ENCODE measurements at places on chromosomes 6 and 20.

GRCh38 chr6:134551245-134551960 lies 233.5 kb upstream of the SGK1 start:
- no peak for DNase-seq

DNA sequence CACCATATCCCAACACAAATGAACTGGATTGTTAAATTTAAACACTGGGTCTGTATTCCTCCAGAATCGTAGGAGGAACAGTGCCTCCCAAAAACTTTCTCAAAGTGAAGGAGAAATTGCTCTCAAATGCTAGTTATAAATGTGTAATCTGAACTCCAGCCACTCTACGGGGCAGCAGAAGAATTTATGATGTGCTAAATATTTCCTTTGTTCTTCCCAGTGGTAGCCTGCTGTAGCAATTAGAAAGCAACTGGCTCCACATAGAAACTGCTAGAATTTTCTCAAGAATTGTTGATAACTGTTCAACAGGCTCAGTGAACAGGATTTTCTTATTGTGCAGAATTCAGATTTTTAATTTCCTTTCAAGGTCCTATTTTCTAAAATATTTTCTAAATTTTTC lies 49.8 kb upstream of the EYA4 start:
- DNase-seq: no peak

GRCh38 chr6:32972353-32973143 lies 4.2 kb downstream of the BRD2 start:
- DNase-seq: no peak

- no peak for DNase-seq
Measured at GRCh38 chr6:142421285-142422117, 119.7 kb downstream of the ADGRG6 start.

DNA sequence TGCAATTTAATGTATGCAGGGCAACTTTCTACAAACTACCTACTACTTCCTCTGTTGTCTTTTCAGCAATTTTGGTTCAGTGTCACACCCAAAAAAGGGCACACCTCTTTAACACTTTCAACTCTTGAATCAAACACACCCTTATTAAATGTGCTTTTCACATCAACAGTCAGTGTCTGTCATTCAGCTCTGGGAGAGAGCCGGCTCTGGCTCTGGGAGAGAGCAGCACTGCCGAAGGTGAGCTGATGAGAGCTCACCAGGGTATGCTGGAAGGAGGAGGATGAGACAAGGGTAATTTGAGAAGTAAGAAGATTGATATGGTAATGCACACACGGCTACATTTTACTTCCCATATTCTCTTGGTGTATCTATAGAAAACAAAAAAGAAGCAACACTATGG lies 134.3 kb downstream of the RTN4IP1 start:
- DNase-seq: no peak

DNA sequence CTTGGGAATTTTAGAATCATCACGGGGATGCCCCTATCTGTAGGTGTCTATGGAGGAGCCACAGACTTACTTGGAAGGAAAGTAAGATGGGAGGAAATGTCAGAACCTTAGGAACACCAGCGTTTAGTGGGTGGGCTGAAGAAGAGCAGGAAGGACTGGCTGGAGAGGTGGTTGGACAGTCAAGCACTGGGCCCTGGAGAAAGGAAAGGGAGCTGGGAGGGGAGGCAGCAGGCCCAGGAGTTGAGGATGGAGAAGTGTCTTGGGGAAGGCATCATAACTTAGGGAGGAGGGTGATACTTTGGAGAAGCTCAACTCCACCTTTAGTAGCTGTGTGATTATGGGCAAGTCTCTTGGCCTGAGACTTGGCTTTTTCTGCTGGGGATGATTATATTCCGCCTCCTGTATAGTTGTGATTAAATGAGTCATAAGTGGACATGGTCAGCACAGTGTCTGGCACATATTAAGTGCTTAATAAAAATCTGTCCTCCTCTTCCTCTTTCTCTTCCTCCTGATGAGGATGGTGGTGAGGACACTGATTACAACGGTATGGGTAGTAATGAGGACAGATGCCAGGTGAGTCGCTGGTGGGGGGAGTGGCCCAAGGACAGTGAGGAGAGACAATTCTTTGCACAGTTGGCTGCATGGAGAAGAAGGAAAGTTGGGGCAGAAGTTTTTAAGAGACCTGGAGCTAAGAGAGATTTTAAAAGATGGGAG lies 125.7 kb downstream of the TOX2 start:
- no peak for DNase-seq

DNA sequence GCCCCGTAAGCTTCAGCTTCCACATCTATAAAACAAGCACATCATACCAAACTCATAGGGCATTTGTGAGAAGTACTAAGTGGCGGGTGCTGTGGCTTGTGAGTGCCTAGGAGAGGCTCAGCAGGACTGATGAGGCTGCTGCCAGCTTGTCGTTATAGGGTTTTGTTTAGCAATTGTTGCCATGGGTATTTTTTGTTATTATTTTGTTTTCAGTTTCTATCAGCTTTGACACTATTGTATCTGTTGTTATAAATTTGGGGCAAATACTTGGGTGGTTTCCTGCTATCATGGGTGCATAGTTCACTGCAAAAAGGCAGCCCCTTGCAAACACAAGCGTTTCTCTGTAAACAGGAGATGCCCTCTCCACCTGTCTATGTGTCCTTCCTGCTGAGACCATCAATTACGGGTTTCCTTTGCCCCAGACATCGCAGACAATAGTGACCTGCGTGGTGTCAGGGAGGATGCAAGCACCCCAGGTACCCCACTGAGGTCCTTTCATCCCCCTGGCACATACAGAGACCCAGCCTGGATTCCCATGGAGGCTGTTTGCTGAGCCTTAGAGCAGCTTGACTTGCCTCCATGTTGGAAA lies 3.1 kb upstream of the CCDC167 start:
- DNase-seq: no peak

- no peak for DNase-seq
Measured at GRCh38 chr6:157853018-157853805, 30.2 kb downstream of the SNX9 start.

GRCh38 chr6:4412488-4412887 lies 277.1 kb upstream of the ECI2 start:
- no peak for DNase-seq

DNA sequence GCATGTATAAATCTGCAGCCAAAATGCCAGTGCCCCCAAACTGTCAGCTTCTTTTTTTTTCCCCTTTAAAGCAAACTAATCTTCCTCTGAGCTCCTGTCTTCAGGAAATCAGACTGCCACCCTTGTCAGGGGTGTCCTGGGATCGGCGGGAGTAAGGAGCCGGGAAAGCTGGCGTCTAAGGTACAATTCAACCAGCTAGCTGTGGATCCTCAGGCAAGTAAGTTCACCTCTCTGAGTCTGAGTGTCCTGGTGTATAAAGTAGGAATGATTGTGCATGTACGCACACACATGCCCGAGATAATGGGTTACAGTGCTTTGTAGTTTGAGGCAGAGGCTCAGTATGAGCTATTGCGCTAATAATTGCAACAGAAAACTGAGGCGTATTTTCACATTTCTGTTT lies 98.3 kb downstream of the ANKRD60 start:
- DNase-seq: no peak

- DNase-seq: no peak
Measured at GRCh38 chr20:24007073-24007595, 18.6 kb upstream of the GGTLC1 start.

DNA sequence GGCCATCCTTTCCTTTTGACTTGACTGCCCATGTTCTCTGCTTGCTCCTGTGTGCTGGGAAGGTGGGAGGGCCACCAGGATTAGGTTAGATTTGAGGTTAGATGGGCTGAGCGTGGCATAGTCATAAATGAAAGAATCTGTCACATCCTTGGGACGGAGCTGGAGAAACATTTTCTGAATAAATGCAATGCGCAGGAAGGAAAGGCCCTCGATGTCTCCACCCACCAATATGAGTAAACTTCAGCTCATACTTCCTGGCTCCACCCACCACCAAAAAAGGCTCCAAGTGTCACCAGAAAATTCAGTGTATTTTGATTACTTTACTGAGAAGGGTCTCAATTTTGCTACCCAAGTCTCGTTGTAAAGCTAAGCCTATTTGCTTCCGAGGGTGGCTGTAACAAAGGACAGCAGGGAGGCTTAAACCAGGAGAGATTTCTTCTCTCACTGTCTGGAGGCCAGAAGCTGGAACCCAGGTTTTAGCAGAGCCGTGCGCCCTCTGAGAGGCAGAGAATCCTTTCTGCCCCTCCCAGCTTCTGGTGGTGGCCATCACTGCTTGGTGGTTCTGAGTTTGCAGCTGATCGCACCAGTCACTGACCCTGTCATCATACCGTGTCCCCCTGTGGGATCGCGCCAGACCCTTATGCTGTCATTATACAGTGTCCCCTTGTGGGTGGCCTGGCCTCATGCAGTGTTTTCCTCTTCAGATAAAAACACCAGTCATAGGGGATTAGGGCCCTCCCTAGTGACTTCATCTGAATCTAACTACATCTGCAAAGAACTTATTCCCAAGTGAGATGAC lies 137.8 kb downstream of the TTLL2 start:
- DNase-seq: no peak

DNA sequence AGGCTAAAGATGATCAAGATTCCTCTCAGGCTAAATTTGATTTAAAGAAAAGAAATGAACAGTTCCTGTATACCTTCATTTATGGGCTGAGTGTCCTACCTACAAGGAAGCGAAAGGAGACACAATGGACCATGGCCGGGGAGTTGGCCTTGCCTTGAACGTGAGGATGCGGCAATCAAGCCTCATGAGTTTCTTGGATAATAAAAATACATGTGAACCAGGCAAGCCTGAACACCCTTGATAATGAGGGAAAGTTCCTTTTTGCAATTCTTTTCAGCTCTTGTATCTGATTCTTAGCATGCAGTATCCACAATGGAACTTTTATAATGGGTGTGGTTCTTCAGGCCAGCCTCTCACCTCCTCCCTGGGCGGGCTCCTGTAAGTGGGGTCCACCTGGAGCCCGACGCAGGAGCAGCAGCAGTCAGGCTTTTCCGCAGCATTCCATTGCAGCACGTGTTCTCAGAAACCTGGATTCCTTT lies 83.8 kb downstream of the RNASET2 start:
- DNase-seq: no peak
